ENCODE measurements at places on chromosomes 5 and 9.

DNA sequence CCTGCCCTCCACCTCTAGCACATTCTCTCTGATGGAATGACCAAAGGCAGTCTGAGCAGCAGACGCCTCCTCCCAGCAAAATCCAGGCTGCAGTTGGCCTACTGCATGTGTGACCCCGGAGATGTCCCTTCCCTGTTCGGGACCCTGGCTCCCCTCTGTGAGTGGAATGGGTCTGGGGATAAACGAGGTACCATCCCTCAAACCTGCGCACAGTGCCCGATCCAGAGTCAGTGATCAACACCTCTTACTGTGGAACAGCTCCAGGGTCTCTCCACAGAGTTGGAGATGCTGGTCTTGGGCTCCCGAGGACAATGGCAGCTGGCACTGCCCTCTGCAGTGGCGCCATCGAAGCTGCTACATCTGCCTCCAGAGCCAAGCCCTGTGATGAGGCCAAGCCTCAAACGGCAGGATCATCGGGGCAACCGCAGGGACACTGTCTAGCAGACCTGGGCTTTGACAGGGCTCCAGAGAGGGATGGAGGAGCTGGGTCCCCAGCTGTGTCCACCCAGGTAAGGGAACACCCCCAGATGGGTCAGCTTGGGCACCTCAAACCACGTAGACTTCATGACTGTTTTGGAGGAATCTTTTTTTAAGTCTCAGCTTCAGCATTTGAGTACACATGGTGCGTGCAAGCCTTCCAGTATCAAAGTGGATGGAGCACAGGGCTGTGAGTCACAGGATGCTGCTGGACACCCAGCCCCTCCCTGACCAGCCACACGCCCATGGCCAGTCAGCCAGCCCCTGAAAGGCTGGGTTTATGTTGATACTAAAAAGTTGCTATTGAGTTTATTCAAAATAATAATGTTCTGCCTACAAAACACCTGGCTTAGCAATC lies 13.0 kb downstream of the MED10 start:
- no peak for DNase-seq

GRCh38 chr9:13110766-13111417 lies 168.6 kb downstream of the MPDZ start:
- DNase-seq, result no peak

- DNase-seq, result no peak
Measured at GRCh38 chr9:94927048-94927761, 200.7 kb downstream of the AOPEP start.

DNA sequence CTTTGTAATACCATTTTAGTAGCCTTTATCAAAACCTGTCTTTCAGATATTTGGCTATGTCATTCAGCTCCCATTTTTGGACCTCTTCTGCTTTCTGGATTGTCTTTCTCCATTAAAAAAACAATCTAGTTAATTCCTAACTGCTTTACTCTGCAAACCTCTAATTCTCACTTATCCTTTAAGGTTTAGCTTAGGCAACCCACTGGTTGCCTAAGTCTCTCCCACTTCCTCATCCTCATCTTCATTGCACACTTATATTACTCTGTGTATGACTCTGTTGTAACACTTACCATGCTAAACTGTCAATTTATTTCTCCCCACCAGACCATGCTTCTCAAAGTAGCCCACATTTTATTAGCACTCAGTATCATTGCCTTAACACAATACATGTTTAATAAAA lies 205.0 kb upstream of the DMRTA1 start:
- DNase-seq, result no peak

DNA sequence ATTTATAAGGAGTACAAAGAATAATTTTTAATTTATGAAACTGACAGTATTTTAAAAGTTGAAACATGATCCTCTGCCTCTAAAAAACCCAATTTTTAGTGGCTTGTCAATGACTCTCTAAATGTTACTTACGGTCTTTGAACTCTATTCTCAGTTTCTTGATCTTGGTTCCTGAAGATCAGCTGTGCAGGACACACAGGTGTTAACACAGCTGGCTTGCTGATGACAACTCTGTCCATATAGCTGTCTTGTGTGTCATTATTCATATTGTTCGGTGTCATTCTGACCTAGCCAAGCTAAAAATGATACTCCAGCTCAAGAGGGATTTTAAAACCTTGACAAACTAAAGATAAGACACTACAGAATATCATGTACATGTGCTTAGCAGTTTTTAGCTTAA lies 314.5 kb downstream of the CCDC171 start:
- no peak for DNase-seq

GRCh38 chr5:80092486-80093107 lies 57.4 kb downstream of the THBS4 start:
- no peak for DNase-seq

GRCh38 chr5:122273696-122274095 lies 38.3 kb upstream of the SNCAIP start:
- no peak for DNase-seq

DNA sequence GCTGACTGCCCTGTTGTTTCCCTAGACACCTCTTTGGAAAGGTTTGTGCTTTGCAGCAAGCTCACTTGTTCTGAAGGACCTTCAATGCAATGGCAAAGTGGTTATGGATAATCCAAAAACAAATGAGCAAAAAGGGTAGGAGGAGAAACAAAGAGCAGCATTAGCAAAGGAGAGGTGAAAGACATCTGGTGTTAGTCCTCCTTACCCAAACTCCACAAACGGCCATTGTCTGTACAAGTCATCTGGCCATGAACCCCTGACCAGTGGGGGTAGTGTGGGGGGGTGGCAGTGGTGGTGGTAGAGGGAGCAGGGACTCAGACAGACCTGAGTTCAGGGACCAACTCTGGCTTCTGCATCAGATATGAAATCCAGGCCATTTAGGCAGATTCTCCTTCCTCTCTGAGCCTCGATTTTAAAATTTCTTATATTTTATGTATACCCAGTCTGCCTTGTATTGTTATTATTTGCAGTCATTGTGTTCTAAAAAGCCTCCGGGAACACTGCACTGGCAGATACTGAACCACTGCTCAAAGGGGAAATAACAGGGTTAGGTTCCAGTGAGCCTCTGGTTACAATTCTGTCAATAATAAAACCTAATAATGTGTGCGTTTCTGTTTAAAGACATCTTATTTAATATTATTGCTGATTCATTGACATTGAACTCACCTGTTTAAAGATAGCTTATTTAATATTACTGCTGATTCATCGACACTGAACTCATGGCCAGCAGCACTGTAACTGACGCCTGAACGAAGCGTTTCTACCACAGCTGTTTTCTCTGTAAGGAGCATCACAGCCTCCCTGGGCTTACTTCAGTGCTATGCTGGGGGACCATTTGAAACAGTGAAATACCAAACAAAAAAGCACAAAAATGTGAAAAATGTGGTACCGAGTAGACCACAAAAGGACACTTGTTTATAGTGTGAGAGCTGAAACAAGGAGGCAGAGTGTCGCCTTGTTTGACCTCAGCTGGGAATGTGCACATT lies 156.0 kb downstream of the SEC61B start:
- DNase-seq, result no peak

DNA sequence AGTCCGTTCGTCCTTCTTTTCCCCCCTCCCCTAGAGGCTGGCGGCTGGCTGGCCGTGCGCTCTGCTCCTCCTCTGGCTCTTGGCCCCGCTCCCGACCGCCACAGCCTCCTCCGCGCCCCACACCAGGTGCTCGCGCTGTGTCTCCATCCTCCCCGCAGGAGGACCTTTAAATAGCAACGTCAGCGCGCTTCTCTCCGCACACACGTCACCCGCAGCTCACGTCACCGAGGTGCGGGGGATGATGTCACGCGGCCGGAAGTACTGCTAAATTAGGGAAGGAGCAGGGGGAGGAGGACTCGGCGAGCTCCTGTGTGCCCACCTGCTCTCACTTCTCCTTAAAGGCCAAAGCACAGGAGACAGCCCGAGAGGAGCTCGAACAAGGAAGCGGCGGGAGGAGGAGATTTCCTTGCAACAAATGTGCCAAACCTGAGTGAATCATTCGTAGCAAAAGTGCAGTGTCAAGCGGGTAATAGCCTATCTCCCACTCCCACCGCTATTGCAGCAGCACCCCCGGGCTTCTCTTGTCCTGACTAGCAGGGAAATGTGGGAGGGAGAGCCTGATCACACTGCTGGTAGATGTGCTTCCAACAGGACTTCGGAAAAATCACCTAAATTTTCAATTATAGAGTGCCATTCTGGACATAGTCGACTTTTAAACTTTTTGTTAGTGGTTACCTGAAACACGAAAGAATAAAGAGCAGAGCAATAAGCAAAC lies 614 bp upstream of the HOMER1 start:
- peak; percentile 77 for DNase-seq
